ENCODE measurements at places on chromosomes 13 and 19. TPM values are rescaled to one million over a fixed set of nuclear protein-coding genes. Genes with fewer than 3 reads are reported as not detected.

DNA sequence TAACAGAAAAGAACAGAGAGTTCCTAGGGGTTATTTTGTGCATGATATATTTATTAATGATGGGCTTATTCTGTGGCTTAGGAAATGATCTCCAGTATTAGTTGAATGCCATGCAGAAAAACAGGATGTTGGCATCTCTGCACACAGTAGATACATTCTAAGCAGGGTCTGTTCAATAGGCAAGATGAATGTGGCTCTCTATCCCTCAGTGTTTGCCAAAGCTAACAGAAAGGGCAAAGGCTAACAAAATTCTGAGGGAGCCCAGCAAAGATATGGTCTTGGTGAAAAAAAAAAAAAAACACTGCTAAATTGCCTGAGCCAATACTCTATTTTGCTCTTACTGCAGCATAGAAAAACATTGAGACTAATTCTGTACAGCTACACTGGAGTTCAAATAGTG lies 1095.8 kb downstream of the UQCRFS1 start:
- DNase-seq = no peak
- H3K27me3 ChIP-seq = no peaks in the 10 kb centered on the region
- H3K36me3 ChIP-seq = no peaks in the 10 kb centered on the region
- H3K4me1 ChIP-seq = no peaks in the 10 kb centered on the region

- no peaks in the 10 kb centered on the region for H3K36me3 ChIP-seq
- DNase-seq = no peak
- H3K4me3 ChIP-seq = no peak overlapping the region
- no peaks in the 10 kb centered on the region for H3K27me3 ChIP-seq
Measured at GRCh38 chr13:71775966-71776365, 91.0 kb downstream of the DACH1 start.

- H3K4me1 ChIP-seq = no peaks in the 10 kb centered on the region
- peaks cover 15% of the 10 kb centered on the region for H3K27me3 ChIP-seq
- no peaks in the 10 kb centered on the region for H3K36me3 ChIP-seq
- H3K4me3 ChIP-seq = no peak overlapping the region
Measured at GRCh38 chr13:112652512-112653070, 37.2 kb upstream of the ATP11A start.

DNA sequence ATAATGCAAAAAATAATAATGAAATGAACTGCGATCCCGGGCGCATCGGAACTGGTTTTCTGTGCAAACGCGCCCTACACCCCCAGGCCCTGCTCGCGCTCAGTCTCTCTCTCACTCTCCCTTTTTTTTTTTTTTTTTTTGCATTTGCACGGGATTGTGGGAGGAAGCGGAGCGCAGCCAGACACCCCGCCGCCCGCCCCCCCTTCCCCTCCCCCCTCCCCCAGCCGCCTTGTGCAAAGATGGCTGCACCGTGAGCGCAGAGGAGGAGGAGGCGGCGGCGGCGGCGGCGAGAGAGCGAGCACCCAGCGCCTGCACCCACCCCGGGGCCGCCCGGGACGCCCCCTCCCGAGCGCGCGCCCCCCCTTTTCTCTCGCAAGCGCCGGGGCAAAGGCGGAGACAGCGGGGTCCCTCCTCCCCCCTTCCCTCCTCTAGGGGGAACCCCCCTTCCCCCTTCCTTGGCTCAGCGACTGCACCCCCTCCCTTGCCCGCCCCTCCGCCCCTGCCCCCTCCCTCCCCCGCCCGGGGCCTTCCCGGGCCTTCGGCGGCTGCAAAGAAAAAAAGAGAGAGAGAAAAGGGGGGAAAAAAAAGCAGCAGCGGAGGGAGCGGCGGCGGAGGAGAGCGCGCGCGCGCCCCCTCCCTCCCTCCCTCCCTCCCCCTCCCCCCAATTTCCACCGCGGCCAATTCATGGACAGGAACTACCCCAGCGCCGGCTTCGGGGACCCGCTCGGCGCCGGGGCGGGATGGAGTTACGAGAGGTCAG lies at the start of gene PRR12:
Gene PRR12 (plus strand): TSS at position 212 of the 760 bp plus-strand sequence. CDS start 473 bp downstream, at position 685.
- peak within 1 kb of the TSS; percentile 87 for H3K4me3 ChIP-seq
- peaks cover 30% of the 10 kb centered on the region for H3K4me1 ChIP-seq
- H3K27me3 ChIP-seq = peaks cover 4% of the 10 kb centered on the region
- H3K36me3 ChIP-seq = peaks cover 13% of the 10 kb centered on the region

DNA sequence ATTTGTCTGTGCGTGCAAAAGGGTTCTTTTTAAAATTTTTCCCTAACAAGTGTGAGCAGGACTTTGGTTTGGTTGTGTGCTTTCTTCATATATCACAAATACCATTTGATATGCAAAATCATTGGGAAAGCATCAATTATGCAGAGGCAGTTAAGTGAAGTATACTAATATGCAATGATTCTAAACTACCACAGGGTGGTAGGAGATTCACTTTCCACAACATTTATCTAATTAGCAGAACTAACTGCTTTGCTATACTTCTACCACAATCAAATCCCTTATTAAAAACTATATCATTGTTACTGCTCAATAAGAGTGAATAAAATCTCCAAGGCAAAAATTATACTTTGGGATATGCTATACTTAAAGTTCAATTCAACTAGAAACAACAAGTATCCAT lies 2738.9 kb upstream of the PCDH20 start:
- H3K4me1 ChIP-seq = no peaks in the 10 kb centered on the region
- no peaks in the 10 kb centered on the region for H3K36me3 ChIP-seq
- H3K27me3 ChIP-seq = no peaks in the 10 kb centered on the region
- no peak overlapping the region for H3K4me3 ChIP-seq
- no peak overlapping the region for H3K27ac ChIP-seq

GRCh38 chr19:50663482-50663790 lies 14.2 kb downstream of the C19orf81 start:
- DNase-seq = no peak
- H3K4me3 ChIP-seq = no peak overlapping the region
- H3K4me1 ChIP-seq = peaks cover 4% of the 10 kb centered on the region
- peaks cover 20% of the 10 kb centered on the region for H3K27me3 ChIP-seq
- peaks cover 2% of the 10 kb centered on the region for H3K36me3 ChIP-seq

- H3K36me3 ChIP-seq = no peaks in the 10 kb centered on the region
- H3K4me3 ChIP-seq = no peak overlapping the region
- no peaks in the 10 kb centered on the region for H3K27me3 ChIP-seq
- H3K27ac ChIP-seq = no peak overlapping the region
Measured at GRCh38 chr13:40439928-40440327, 226.5 kb downstream of the FOXO1 start.

- H3K4me3 ChIP-seq = peak within 1 kb of the TSS; percentile 85
- H3K36me3 ChIP-seq = peaks cover 2% of the 10 kb centered on the region
- H3K27me3 ChIP-seq = peaks cover 24% of the 10 kb centered on the region
- H3K4me1 ChIP-seq = peaks cover 14% of the 10 kb centered on the region
- peak; percentile 68 for DNase-seq
- peak within 1 kb of the TSS; percentile 58 for H3K27ac ChIP-seq
Measured at GRCh38 chr13:112968910-112969691, at the start of gene MCF2L. Gene MCF2L, plus strand, starts transcription at chr13:112969214. Its CDS starts 166 bp downstream, at chr13:112969380.

GRCh38 chr13:42547612-42548011 lies 26.3 kb upstream of the TNFSF11 start:
- peaks cover 21% of the 10 kb centered on the region for H3K4me1 ChIP-seq
- no peak for DNase-seq
- H3K4me3 ChIP-seq = no peak overlapping the region

- peaks cover 9% of the 10 kb centered on the region for H3K36me3 ChIP-seq
- peaks cover 29% of the 10 kb centered on the region for H3K4me1 ChIP-seq
- H3K27ac ChIP-seq = no peak overlapping the region
- DNase-seq = no peak
Measured at GRCh38 chr13:114105521-114106225, 26.8 kb downstream of the RASA3 start.

DNA sequence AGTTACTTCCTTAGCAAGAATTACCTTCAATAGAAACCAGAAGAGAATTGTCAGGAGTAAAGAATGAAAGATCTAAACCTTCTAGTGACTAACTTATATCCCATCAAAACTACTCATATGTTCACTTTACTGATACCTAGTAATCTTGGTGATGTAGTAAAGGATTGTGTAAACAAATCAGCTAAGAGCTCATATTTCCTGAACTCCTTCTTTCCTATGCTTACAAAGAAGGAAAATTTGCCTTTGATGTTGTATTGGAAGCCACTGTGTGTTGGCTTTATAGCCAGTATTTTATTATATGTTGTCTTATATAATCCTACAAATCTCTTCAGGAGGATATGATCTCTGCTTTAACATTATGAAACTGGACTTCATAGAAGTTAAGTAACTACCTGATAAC lies 671.0 kb downstream of the PCDH9 start:
- H3K36me3 ChIP-seq = no peaks in the 10 kb centered on the region
- no peaks in the 10 kb centered on the region for H3K4me1 ChIP-seq
- no peak overlapping the region for H3K4me3 ChIP-seq
- DNase-seq = no peak
- no peaks in the 10 kb centered on the region for H3K27me3 ChIP-seq

DNA sequence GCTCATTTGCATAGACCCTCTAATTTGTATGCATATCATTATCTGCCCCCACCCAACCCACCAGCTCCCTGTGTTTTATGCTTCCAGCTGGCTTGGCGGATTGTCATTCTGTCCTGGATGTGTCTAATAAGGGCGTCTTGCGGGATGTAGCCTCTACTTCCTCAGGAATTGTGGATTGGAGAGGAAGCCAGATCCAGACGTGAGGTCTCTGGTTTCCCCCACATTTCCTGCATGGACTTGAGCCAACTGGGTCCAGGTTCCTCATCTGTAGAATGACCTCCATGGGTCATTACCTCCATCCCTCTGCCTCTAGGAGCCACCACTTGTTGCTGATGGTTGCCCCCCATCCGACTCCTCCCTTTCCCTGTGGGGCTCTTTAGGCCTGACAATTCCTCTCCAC lies 7.3 kb downstream of the TNFSF14 start:
- no peak overlapping the region for H3K4me3 ChIP-seq
- H3K36me3 ChIP-seq = peaks cover 43% of the 10 kb centered on the region
- no peak for DNase-seq
- H3K27ac ChIP-seq = no peak overlapping the region

- H3K4me1 ChIP-seq = peaks cover 24% of the 10 kb centered on the region
- H3K36me3 ChIP-seq = peaks cover 53% of the 10 kb centered on the region
- H3K4me3 ChIP-seq = no peak overlapping the region
- H3K27me3 ChIP-seq = no peaks in the 10 kb centered on the region
- no peak overlapping the region for H3K27ac ChIP-seq
- DNase-seq = no peak
Measured at GRCh38 chr19:16536130-16536529, 6.1 kb downstream of the CHERP start.

- no peaks in the 10 kb centered on the region for H3K36me3 ChIP-seq
- no peak overlapping the region for H3K4me3 ChIP-seq
- DNase-seq = no peak
- H3K27me3 ChIP-seq = peaks cover 3% of the 10 kb centered on the region
- H3K4me1 ChIP-seq = peaks cover 9% of the 10 kb centered on the region
Measured at GRCh38 chr13:75226733-75227435, 255.1 kb downstream of the TBC1D4 start.

DNA sequence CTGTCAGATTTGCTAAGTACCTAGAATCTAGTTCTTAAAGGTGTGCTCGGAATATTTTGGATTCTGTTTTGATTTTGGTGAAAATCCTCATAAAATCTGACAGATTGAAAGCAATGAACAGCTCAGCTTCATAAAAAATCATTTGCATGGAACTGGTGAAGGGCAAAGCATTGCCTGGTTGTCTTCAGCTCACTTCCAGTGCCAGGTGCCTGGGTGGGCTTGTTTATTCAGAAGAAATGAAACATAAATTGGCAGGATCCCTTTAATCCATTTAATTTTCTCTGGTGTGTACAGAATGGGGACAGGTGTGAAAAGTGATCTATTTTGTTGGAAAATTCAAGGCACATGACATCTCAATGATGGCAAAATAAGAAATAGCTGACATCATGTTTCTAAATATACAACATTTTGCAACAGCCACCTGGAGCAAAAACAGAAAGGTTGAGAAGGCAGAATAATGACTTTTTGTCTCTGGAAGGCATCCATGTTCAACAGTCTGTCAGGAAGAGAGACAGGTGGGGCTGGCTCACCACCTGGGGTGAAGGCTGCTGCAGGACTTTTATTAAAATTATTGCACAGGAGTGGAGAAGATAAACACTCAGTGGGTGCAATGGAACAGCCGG lies 52.2 kb downstream of the RFC3 start:
- DNase-seq = no peak
- H3K36me3 ChIP-seq = peaks cover 6% of the 10 kb centered on the region
- no peaks in the 10 kb centered on the region for H3K4me1 ChIP-seq

GRCh38 chr13:28620011-28620830 lies 38.7 kb upstream of the POMP start:
- H3K4me3 ChIP-seq = no peak overlapping the region
- H3K36me3 ChIP-seq = no peaks in the 10 kb centered on the region
- H3K27ac ChIP-seq = no peak overlapping the region

- peaks cover 19% of the 10 kb centered on the region for H3K27me3 ChIP-seq
- DNase-seq = no peak
- no peak overlapping the region for H3K27ac ChIP-seq
- no peaks in the 10 kb centered on the region for H3K36me3 ChIP-seq
- H3K4me1 ChIP-seq = peaks cover 7% of the 10 kb centered on the region
Measured at GRCh38 chr13:52345631-52346251, 60.2 kb downstream of the THSD1 start.

DNA sequence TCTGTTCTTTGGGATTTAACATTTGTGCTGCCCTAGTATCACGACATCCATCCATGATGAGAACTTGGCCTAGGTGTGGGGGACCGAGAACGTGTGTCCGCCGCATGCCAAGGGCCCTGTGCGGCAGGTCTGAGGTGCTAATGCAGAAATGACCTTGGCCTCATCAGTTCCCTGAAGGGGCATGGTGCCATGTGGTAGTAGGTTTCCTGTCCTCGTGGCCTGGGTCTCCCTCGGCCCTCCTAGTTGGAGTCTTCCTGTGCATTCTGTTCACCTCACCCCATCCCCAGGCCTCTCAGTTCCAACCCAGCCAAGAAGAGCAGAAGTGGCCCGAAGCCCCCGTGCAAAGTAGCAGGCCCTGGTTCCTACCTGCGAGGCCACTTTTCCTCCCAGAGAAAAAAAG lies 59.8 kb downstream of the GGACT start:
- H3K36me3 ChIP-seq = no peaks in the 10 kb centered on the region
- H3K4me3 ChIP-seq = no peak overlapping the region

HSPB6 gene
- total RNA-seq = not detected

ZNF132 gene
- total RNA-seq = 5.8 TPM

TEX101 gene
- not detected for total RNA-seq

LILRA6 gene
- not detected for total RNA-seq

PDX1 gene
- total RNA-seq = not detected

KIR3DL1 gene
- 0.28 TPM for total RNA-seq

URAD gene
- total RNA-seq = not detected

LRFN3 gene
- total RNA-seq = 11.9 TPM

All from activated CD8-positive, alpha-beta memory T cell treated with anti-CD3 and anti-CD28 coated beads, Interleukin-2, amount 10 ng/mL, durations not matched to agents 7 days and 5 days (primary cell).